ENCODE measurements at places on chromosomes 4 and X.

GRCh38 chr4:68904786-68905185 is 46.8 kb downstream of the UGT2A3 start:
- no peak for DNase-seq

DNA sequence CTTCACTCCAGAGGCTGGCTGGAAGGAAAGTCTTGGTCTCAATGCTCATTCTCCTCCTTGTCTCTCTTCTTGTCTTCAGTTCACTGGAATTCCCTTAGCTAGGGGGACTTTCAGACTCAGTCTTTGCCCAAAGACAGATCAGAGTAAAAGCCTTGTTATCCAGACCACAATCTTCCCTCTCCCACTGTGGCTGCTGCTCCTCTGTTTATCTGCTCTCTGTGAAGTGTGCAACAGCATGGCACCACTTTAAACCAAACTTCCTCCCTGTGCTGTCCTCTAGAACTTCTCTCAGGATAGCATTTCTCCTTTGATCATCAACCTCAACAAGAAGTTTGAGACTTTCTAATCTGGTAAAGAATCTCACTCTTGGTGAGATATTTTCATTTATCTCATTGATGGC is 530.1 kb upstream of the SLIT2 start:
- DNase-seq, result no peak

- no peak for DNase-seq
Observed at GRCh38 chr4:89307446-89308160, at the start of gene GPRIN3. TSS of gene GPRIN3 (minus strand) at chr4:89307800. CDS start at chr4:89250110, 57,690 bp downstream.

GRCh38 chr4:113497154-113497884 is 264.2 kb downstream of the CAMK2D start:
- no peak for DNase-seq

DNA sequence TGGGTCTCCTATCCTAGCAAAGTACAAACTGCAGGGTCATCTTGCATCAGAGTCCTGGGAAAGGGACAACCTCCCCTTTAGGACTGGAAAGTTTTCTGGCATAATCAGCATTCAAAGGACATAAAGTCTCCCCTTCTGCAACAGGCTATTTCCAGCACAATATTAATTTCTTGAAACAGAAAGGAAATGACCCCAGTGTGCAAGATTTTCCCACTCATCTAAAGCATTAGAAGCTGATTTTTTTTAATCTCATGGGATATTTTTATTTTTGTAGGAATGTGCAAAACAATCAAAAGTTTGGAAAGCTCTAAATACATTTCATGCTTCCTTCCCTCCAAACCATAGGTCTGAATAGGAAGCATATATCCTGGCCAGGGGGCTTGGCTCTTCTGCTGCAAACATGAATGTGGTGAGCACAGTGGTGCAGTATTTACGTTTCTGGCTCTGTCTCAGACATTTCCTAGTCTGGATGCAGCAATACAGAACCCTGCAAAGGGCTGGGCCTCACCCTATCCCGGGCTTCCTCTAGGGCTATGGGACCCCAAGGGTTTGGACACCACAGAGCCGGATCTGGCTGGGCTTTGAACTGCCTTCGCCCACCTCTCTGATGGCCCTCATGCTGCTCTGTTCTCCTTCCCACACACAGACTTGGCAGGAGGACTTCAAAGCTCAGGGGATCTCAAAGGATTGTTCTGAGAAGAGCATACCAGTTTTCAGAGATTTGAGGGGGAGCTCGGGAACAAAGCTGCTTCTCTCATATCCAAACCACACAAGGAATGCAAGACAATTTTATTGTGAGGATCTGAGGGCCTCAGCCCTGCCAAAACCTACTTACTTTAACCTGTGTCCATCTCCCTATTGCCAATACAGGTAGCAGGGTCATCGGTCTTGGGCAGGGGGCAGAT is 64.9 kb downstream of the POLR2B start:
- DNase-seq, result no peak

DNA sequence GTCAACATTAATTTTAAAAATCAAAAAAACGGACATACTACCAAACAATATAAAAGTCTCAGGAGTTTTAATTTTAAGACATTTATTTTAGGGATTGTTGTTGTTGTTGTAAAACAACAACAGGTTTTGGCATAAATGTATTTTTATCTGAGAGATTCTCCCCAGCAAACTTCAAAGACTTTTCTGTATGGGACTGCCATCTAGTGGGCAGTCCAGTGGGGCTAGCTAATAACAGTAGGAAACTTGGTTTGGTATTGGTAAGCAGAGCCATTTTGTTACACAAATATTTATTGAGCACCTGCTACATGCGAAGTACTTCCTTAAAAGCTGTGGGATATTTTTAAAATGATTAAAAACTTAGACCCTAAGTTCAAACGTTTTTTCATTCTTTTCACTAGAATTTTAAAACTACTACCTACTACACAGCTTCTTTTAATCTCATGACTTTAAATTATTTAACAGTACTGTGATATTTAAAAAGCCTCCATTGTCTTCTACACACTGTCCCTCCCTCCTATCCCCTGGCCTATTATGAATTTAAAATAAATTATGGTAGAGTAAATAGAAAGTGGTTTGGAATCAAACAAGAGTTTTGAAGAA is 1028.4 kb upstream of the INTU start:
- DNase-seq, result no peak

- DNase-seq, result no peak
Observed at GRCh38 chr4:94160774-94161173, 46.9 kb upstream of the SMARCAD1 start.

DNA sequence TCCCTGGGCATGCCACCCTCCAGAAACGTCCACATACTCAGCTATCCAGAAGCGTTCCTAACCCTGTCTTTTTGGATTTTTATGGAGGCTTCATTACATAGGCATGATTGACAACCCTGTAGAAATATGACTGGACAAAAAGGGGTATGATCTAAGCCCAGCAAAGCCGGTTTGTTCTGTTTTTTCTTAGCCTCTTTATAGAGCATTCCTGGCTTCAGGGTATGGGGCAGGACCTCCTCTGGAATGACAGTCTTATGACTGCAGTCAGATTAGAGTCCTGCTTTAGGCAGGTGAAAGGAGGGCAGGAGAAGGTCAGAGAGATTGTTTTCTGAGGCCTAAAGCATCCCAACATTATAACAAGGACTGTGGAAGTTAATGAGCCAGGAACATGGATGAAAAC is 137.4 kb downstream of the DCLK2 start:
- no peak for DNase-seq

DNA sequence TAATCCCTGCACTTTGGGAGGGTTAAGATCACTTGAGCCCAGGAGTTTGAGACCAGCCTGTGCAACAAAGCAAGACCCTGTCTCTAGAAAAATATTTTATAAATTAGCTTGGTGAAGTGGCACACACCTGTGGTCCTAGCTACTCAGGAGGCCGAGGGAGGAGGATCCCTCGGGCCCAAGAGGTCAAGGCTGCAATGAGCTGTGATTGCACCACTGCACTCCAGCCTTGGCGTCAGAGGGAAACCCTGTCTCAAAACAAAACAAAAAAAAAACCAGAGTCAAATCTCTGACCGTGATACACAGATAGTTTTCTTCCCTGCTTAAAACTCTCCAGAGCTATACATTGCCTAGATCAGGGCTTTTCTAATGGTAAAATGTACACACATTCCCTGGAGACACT is 53.5 kb downstream of the CHST7 start:
- no peak for DNase-seq

DNA sequence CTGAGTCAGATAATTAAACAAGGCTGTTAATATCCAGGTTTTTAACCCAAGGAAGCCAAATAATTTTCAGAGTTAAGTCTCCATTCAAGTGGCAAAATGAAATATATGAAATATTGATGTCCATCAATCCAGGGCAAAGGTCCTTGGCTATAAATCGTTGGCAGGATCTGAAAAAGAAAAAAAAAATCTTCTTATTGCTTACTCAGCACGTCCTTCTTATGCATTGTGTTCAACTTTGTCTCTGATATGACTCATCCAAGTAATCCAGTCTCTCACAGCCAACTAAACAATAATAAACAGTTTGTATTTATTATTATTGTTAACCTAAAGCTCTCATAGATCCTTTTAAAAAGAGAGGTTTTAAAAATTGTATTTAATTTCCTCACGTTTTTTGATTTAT is 851.2 kb downstream of the ADGRL3 start:
- DNase-seq, result no peak

DNA sequence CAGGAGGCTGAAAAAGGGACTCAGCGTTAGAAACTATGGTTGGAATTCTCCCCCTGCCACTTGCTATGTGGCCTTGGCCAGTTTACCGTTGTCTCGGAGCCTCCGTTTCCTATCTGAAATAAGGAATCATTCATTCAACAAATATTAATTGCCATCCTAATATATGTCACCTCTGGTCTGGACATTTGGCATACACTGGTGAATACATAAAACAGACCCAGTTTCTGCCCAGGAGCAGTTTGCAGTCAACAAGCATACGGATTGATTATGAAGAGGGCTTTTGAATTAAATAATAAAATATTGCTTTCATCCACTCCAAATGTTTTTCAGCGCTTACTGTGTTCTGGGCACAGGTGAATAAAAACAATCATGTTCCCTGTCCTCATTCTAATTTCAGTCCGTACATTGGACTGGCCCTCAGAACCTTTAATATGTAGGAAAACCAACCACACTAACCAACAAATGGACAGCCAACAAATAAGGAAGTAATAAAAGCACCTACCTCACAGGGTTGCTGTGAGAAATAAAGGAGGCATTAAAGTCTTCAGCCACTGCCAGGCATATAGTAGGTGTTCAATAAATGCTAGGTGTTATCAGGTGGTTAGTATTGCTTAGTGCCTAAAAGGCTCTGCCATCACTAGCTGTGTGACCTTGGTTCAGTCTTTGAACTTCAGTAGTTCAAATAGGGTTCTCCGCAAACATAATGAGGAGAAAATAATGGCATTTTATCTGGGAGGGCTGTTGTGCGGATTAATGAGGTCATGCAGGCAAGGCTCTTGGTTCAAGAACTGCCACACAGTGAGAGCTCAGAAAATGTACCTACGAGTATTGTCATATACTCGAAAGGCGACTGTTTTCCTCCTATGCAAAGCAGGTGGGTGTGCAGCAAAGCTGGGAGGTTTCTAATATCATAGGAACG is 7.3 kb upstream of the GSX2 start:
- no peak for DNase-seq

DNA sequence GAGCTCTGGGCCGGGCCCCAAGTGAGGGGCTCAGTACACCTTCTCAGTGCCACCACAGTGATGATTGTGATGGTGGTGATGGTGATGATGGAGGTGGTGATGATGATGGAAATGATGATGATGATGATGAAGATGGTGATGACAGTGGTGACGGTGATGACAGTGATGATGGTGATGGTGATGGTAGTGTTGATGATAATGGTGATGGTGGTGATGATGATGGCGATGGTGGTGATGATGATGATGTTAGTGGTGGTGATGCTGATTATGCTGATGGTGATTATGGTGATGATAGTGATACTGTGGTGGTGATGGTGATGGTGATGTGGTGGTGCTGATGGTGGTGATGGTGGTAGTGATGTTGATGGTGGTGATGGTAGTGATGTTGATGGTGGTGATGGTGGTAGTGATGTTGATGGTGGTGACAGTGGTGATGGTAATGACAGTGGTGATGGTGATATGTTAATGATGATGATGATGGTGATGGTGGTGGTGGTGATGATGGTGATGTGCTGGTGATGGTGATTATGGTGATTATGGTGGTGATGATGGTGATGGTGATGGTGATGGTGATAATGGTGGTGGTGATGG is 29.9 kb downstream of the HMX1 start:
- no peak for DNase-seq

DNA sequence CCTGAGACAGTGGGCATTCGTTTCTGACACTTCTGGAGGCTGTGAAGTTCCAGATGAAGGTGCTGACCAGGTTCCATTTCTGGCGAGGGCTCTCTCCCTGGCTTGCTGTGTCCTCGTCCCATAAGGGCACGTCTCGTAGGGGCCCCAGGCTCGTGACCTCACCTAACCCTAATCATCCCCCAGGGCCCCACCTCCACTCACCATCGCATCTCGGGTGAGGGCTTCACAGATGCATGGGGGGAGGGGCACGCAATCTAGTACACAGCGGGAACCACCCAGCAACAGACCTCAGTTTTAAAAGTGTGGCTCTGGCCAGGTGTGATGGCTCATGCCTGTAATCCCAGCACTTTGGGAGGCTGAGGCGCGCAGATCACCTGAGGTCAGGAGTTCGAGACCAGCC is 22.1 kb downstream of the PDE6B start:
- no peak for DNase-seq

GRCh38 chr4:189278597-189279165 is 662.0 kb upstream of the FRG1 start:
- no peak for DNase-seq

DNA sequence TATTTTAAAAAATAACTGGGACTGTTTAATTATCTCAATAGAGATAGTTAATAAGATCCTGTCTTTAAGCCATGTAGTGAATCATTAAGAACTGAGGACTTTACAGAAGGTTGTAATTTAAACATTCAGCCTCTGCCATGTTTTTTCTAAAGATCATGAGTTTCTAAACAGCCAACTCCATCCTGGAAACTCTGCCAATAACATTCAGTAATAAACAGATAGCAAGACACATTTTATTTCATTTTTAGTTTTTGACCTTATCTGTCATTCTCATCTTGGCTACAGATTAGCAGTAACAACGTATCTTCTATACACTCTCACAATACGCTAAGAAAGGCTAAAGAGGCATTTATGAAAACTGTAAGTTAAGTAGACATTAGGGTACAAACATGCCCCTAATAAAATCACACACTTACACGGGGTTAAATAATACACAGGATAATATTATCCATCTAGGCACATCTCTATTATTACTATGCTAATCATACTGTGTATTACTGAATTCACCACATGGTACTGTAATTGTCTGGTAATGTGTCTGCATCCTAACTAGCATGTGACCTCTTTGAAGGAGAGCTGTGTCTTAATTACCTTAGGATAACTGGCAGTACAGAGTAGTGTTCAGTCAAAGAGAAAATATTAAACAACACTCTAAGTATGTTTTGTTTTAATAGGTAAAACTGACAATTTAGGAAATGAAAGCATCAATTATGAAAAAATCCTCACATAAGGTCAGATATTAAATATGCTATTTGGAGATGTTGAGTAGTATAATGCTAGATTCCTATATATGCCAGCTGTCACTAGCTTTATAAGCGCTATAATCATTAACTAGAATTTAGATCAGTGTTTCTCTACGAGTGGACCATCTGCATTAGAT is 122.4 kb upstream of the NAP1L5 start:
- DNase-seq, result no peak

- no peak for DNase-seq
Observed at GRCh38 chrX:39688576-39689375, 409.0 kb downstream of the BCOR start.

- DNase-seq, result no peak
Observed at GRCh38 chrX:10022580-10023245, 55.6 kb downstream of the CLDN34 start.

- DNase-seq, result no peak
Observed at GRCh38 chr4:147094238-147094637, 148.6 kb upstream of the TTC29 start.

Data from epithelial cell of proximal tubule (primary cell).